Kidney (tissue), 22 donors: ENCODE measurements at places on chromosomes 16 and 17.

GRCh38 chr16:64919929-64920607 is 201.8 kb downstream of the CDH11 start:
- no peaks in the 10 kb centered on the region for H3K4me1 ChIP-seq
- H3K4me3 ChIP-seq, result no peak overlapping the region
- no peaks in the 10 kb centered on the region for H3K36me3 ChIP-seq
- no peak overlapping the region for H3K27ac ChIP-seq
- H3K27me3 ChIP-seq, result no peaks in the 10 kb centered on the region

- peaks cover 4% of the 10 kb centered on the region for H3K36me3 ChIP-seq
- H3K27me3 ChIP-seq, result no peaks in the 10 kb centered on the region
- peak overlapping the region; percentile 98 for H3K27ac ChIP-seq
- H3K4me1 ChIP-seq, result peaks cover 10% of the 10 kb centered on the region
- DNase-seq, result no peak
- peak overlapping the region; percentile 78 for H3K4me3 ChIP-seq
Observed at GRCh38 chr16:2204416-2205103, 694 bp upstream of the MLST8 start.

- H3K36me3 ChIP-seq, result no peaks in the 10 kb centered on the region
- no peaks in the 10 kb centered on the region for H3K27me3 ChIP-seq
- H3K27ac ChIP-seq, result no peak overlapping the region
- DNase-seq, result no peak
Observed at GRCh38 chr16:54334208-54334607, 47.6 kb upstream of the IRX3 start.

DNA sequence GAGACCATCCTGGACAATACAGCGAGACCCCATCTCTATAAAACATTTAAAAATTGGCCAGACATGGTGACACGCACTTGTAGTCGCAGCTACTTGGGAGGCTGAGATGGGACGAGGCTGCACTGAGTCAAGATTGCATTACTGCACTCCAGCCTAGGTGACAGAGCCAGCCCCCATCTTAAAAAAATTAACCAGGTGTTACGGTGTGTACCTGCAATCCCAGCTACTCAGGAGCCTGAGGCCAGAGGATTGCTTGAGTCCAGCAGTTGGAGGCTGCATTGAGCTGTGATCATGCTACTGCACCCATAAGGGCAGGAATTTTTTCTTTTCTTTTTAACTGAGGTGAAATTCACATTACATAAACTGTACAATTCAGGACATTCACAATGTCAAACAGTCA is 16.9 kb upstream of the TMC7 start:
- H3K27ac ChIP-seq, result no peak overlapping the region
- no peak overlapping the region for H3K4me3 ChIP-seq
- H3K36me3 ChIP-seq, result no peaks in the 10 kb centered on the region
- H3K27me3 ChIP-seq, result no peaks in the 10 kb centered on the region
- no peak for DNase-seq

- no peaks in the 10 kb centered on the region for H3K4me1 ChIP-seq
- DNase-seq, result no peak
- no peaks in the 10 kb centered on the region for H3K36me3 ChIP-seq
- no peak overlapping the region for H3K27ac ChIP-seq
Observed at GRCh38 chr16:85860413-85861094, 38.4 kb upstream of the IRF8 start.

- no peak for DNase-seq
- H3K27ac ChIP-seq, result no peak overlapping the region
- H3K4me3 ChIP-seq, result no peak overlapping the region
- H3K4me1 ChIP-seq, result no peaks in the 10 kb centered on the region
- no peaks in the 10 kb centered on the region for H3K36me3 ChIP-seq
- H3K27me3 ChIP-seq, result no peaks in the 10 kb centered on the region
Observed at GRCh38 chr16:17568239-17568638, 97.5 kb upstream of the XYLT1 start.

- H3K4me1 ChIP-seq, result peaks cover 6% of the 10 kb centered on the region
- DNase-seq, result no peak
- H3K27me3 ChIP-seq, result no peaks in the 10 kb centered on the region
- no peak overlapping the region for H3K4me3 ChIP-seq
- H3K27ac ChIP-seq, result no peak overlapping the region
Observed at GRCh38 chr17:2186937-2187336, 116.6 kb downstream of the SMG6 start.

GRCh38 chr16:19833581-19833980 is 51.1 kb downstream of the GPRC5B start:
- H3K27ac ChIP-seq, result no peak overlapping the region
- H3K4me1 ChIP-seq, result no peaks in the 10 kb centered on the region
- no peak for DNase-seq
- H3K4me3 ChIP-seq, result no peak overlapping the region
- H3K27me3 ChIP-seq, result no peaks in the 10 kb centered on the region

DNA sequence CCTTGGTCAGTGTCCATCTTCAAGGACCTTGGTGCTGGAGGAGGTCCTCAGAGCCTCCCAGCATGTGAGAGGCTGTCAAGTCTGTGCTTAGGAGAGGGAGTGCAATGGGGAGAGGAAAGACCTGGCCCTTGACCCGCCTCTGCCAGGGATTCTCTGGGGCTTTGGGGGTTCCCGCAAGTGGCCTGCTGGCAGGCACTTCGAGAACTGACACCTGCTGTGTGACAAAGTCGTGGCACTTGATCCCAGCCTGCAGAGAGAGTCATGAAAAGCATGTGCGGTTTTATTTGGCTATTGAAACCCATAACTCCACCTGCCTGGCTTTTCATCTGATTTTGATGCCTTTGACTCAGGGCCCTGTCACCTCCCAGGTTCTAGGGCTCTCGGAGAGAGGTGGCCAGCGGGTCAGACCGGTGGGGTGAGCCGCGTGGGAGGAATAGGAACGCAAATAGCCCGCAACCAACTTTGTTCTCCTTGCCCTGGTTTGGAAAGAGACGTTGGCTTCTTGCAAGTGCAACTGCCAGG is 42.8 kb upstream of the GSE1 start:
- peaks cover 2% of the 10 kb centered on the region for H3K36me3 ChIP-seq
- peak overlapping the region; percentile 3 for H3K4me3 ChIP-seq
- no peak for DNase-seq
- H3K4me1 ChIP-seq, result peaks cover 76% of the 10 kb centered on the region
- peak overlapping the region; percentile 87 for H3K27ac ChIP-seq

DNA sequence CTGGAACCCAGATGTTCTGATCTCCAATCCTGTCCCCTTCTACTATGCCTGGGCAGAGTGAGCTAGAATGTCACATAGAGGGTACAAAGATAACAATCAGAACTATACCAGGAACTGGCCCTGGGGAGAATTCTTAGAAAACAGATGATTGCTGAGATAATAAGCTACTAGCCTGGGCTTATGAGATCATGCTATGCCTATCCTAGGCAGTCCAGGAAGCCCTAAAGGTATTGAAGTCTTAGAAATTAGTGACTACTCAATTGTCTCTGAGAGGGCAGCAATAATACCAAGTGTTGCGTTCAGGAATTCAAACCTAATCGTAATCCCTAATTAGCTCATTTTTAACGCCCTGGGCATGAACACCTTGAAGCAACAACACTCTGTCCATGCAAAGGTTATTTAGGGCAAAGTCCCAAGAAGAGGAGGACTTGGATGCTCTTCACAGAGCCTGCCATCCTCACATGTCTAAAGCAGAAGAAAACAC is 77.1 kb downstream of the MMD start:
- no peak overlapping the region for H3K27ac ChIP-seq
- DNase-seq, result no peak
- no peaks in the 10 kb centered on the region for H3K4me1 ChIP-seq
- H3K36me3 ChIP-seq, result no peaks in the 10 kb centered on the region
- H3K4me3 ChIP-seq, result no peak overlapping the region
- H3K27me3 ChIP-seq, result no peaks in the 10 kb centered on the region

DNA sequence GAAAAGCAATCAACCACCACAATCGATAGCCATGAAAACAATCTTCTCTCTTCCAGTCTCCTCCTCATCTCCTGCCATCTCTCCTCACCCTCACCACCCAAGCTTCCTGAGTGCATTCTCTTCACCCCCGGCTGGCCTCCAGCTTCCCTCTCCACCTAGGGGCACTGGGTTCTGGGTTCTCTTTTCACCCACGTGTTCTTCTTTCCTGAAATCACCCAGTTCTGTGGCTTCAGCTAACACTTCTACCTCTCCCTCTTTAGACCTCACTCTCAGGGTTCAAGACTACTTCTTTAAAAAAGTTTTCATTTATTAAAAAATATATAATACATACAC is 8.2 kb downstream of the ITGAM start:
- H3K27ac ChIP-seq, result no peak overlapping the region
- no peak overlapping the region for H3K4me3 ChIP-seq
- H3K36me3 ChIP-seq, result no peaks in the 10 kb centered on the region

GRCh38 chr16:16075488-16076422 is 126.3 kb downstream of the ABCC1 start:
- H3K4me1 ChIP-seq, result no peaks in the 10 kb centered on the region
- no peaks in the 10 kb centered on the region for H3K27me3 ChIP-seq
- H3K27ac ChIP-seq, result peak overlapping the region; percentile 25
- H3K36me3 ChIP-seq, result peaks cover 14% of the 10 kb centered on the region
- H3K4me3 ChIP-seq, result no peak overlapping the region
- no peak for DNase-seq

DNA sequence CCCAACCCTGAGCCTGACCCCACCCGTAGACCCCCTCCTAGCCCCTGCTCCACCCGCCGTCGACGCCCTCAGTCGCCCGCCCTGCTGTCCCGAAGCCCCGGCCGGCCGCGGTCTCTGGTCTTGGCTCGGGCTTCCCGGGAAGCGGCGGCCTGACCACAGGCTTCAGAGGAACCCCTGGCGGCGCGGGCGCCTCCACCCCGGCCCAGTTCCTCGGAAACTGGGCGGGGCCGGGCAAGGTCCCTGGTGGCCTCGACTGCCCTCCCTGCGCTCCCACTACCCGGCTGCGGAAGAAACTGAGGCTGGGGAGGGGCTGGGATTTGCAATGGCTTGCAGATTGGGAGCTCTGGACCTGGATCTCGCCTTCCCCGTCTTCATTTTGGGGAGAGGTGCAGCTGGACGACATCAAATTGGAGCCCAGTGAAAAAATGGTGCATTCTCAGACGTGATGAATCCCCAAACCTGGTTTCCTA is 692 bp upstream of the SOCS1 start:
- H3K27ac ChIP-seq, result peak overlapping the region; percentile 99
- no peaks in the 10 kb centered on the region for H3K36me3 ChIP-seq
- DNase-seq, result peak; percentile 49

DNA sequence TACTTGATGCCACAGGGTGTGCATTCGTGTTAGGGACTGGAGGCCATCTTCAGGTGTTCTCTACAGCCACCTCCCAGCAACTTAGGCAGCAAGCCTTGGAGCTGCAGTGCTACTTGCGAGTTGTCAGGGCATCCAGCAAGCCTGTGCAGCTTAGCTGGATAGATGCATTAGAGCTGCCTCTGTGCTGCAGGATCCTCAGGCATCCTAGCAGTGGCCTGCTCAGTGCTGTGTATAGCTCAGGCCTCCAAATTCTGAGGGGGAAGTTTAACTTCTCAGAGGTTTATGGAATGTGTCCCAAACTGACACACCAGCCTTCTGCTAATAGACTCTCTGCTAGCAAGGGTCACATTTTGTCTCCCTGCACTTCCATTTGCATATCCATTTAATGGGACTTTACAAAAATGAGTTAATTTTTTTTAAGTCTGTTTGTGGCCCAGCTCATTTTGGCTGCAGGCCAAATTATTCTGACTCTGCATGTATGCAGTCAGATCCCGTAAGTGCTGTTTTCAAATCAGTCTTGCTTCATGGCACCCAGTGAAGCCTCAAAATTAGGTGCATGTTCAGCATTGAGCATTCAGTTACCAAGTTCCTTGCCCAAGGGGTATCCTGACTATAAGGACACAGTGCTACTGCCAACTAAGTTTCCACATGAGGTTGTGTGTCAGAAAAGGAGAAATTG is 6.8 kb downstream of the GABARAPL2 start:
- H3K36me3 ChIP-seq, result peaks cover 58% of the 10 kb centered on the region
- H3K27ac ChIP-seq, result no peak overlapping the region
- DNase-seq, result no peak
- peaks cover 7% of the 10 kb centered on the region for H3K4me1 ChIP-seq
- no peak overlapping the region for H3K4me3 ChIP-seq

- H3K27ac ChIP-seq, result no peak overlapping the region
- no peak for DNase-seq
- H3K4me1 ChIP-seq, result no peaks in the 10 kb centered on the region
Observed at GRCh38 chr16:85728879-85729278, 22.0 kb downstream of the C16orf74 start.

- H3K4me1 ChIP-seq, result peaks cover 22% of the 10 kb centered on the region
- no peak for DNase-seq
- H3K36me3 ChIP-seq, result no peaks in the 10 kb centered on the region
- H3K27me3 ChIP-seq, result no peaks in the 10 kb centered on the region
Observed at GRCh38 chr17:83204230-83204725, 124.9 kb downstream of the METRNL start.

DNA sequence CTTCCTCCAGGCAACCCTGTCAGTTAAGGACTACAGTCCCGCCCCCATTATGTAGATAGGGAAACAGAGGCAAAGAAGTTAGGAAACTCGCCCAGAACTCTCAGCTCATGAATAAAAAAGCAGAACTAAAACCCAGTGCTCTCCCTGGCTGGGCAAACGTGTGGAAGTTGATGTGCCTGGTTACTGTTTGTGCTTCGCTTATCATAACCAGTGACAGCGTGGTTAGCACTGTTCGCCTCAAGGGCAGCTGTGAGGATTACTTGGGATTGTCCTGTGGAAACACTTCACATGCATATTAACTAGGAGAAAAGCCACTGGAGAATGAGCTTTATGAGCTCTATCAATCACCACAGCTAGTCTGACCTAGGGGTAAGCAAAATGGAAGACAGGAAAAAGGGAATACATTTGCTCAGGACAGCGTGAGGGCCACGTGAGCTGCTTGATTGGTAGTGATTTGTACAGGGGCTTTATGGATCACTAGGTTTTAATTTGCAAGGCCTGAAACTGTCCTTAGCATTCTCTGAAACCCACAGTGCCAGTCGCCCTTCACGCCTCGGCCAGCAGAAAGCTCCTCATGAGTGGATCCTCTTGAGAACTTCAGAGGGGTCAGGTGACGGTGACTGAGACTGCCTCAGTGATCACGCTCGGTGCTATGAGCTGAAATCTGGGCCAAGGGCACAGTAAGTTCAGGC is 19.9 kb downstream of the CYB5D2 start:
- H3K36me3 ChIP-seq, result peaks cover 33% of the 10 kb centered on the region
- peaks cover 15% of the 10 kb centered on the region for H3K4me1 ChIP-seq
- DNase-seq, result peak; percentile 67
- peak overlapping the region; percentile 54 for H3K27ac ChIP-seq

DNA sequence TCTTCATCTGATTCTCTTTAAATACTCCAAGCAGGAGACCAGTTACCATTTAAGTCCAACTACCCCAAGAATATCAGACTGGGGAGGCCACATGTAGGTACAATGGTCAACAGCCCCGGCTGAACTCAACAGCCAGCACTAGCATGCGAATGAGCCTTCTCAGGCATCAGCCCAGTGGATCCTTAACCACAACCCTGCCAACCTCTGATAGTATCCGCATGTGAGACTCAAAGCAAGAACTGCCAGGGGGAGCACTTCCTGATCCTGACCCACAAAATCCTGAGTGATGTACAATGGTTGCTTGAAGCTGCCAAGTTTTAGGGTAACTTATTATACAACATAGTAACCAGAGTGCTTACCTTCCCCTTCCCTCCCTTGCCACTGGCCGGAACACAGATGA is 4.0 kb downstream of the PYY start:
- H3K27me3 ChIP-seq, result peaks cover 12% of the 10 kb centered on the region
- H3K27ac ChIP-seq, result no peak overlapping the region
- H3K4me1 ChIP-seq, result no peaks in the 10 kb centered on the region
- H3K4me3 ChIP-seq, result no peak overlapping the region
